NCI-H345 (cell line): ENCODE measurements at places on chromosomes 4 and X.

- DNase-seq, result no peak
Measured at GRCh38 chr4:186570193-186570996, 15.0 kb upstream of the MTNR1A start.

GRCh38 chr4:76624241-76624681 lies 189.2 kb downstream of the SHROOM3 start:
- DNase-seq, result no peak

DNA sequence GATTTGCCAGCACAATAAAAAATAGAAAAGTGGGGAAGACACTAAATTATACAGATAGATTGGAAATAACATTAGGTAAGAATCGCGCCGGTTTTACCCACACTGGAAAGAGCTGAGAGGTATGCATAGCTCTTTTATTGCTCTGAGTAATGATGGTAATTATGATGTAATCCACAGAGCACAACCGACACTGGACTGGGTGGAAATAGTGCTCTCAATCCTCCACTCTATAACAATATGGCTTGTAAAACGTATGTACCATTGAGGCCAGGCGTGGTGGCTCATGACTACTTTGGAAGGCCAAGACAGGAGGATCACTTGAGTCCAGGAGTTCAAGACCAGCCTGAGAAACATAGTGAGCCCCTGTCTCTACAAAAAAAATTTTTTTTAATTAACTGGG lies 104.3 kb upstream of the RAPGEF2 start:
- DNase-seq, result no peak

DNA sequence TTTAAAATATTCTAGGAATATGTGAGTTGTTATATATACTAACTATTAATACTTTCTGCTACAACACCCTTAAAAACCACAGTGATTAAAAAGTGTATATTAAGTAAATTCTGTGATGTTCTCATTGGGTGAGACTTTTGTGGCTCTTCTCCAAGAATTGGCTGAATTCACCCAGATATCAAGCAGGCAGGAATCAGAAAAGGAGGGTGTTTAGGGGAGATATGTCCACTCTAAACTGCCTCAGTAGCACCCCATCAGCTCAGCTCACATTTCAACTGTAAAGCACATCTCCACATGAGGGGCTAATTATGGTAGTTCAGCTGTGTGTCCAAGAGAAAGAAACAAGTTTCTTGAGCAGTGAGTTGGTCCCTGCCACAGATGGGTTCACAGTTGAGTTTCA lies 165.0 kb downstream of the GALNTL6 start:
- DNase-seq, result no peak

DNA sequence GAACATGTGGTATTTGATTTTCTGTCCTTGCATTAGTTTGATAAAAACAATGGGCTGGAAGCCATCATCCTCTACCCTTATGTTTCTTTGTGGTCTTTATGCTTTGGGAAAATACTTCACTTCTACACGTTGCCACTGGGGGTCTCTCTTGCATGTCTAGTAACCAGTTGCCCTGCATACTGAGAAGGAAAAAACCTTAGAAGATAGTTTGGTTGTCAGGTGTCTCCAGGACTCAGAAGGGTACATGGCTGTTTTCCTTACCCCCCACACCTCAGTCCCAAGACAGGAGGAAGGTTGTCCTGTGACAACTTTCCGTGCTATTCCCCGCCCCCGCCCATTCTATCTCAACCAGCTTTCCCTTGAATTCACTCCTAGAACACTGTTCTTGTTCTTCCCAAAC lies 62.1 kb upstream of the LANCL3 start:
- peak; percentile 1 for DNase-seq

DNA sequence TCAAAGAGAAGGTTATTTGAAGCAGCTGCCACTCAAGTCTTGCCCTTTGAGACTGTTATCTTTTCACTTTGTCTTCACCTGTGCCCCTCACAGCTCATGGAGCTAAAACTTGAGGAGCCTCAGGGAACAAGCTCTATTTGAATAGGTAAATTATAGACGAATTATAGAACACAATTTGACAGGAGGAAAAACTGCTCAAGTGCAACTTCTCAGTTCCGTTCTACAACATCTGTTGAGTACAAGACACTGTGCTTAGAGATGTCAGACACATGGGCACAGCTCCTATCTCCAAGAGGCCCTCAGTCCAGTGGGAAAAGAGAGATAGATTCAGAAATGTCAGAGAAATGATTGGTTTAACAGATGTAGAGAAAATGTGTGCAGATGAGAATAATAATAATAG lies 5.1 kb downstream of the PPP1R2C start:
- DNase-seq, result no peak

DNA sequence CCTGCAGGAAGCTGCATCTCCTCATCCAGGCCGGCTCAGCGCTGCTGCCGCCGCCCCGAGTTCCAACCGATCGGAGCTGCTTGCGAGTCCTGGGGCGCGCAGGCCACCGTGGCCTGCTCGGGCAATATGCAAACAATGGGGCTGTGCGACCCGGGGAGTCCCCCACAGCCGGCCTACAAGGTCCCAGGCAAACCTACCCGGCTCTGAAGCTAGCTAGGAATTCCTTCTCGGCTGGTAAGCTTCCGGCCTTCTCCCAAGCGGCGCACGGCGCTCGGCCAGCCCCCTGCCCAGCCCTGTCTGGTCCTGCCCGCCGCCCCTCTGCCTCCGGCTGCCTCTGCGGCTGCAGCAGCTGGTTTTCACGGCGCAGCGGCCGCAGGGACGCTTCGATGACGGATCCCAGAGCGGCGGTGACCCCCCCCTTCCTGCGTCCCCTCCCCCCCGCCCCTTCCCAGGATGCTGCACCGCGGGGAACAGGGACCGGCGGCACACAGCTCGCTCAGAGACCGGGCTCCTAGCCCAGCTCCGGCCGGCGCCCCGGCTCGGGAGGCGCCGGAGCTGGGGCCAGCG lies 59.4 kb downstream of the TSC22D3 start:
- DNase-seq, result no peak

DNA sequence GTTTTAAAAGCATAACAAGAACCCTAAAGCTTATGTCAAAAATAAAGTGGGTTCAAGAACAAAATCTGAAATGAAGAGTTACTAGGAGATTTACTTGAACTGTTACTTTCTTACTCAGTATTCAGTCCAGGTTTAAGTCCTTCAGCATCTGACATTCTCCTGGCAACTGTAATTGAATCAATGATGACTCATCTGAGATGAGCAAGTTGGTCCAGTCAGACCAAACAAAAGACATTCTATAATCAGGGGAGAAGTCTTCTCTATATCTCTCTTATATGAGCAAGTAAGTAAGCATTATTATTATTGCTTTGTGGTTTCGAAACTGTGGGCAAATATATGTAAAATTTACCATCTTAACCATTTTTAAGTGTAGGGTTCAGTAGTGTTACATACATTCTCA lies 34.6 kb downstream of the MAP9 start:
- DNase-seq, result no peak

DNA sequence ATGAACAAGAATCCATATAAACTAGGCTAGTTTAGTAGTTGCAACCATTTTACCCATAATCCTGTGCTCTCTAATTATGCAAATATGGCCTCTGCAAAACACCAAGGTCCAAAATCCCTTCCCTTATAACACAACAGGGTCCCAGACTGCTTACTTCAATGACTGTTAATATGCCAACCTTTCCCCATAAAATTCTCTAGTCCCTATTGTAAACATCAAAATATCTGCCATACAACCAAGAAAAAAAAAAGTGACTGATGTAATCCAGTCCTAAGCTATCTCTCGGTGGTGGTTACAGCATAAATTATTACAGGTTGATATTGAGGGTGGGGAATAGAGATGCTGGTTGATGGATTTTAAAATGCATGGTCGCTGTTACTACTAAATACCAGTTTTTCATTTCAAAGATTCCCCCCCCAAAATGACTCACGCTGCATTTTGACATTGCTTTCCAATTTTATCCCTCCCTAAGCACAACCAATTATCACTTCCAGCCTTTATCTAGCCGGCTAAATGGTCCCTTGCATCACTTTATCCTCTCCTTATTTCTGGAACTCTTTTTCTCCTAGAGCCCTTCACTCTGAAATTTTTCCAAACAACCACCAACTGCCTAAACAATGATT lies 44.8 kb downstream of the TSPAN5 start:
- DNase-seq, result no peak

- no peak for DNase-seq
Measured at GRCh38 chr4:169236873-169237626, 33.7 kb downstream of the SH3RF1 start.

- no peak for DNase-seq
Measured at GRCh38 chr4:71261001-71261400, 77.8 kb upstream of the SLC4A4 start.

- DNase-seq, result peak; percentile 60
Measured at GRCh38 chr4:41644288-41644914, 104.1 kb downstream of the PHOX2B start.

GRCh38 chrX:145068450-145068849 lies 178.9 kb upstream of the SPANXN1 start:
- DNase-seq, result no peak

- DNase-seq, result no peak
Measured at GRCh38 chr4:74997948-74998729, 65.2 kb downstream of the PARM1 start.

DNA sequence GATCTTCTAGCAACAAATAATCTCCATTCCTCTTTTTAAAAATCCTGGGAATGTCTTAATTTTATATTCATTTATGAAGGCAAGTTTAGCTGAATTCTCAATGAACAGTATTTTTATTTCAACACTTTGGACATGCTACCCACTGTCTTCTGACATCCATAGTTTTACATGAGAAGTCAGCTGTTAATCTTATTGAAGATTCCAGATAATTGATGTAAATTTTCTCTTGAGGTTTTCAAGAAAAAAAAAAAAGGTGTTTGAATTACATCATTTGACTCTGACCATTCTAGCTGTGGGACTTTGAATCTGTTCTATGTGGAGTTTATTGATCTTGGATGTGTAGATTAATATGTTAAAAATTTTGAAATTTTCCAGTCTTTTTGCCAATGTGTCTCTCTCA lies 28.0 kb downstream of the PDHA2 start:
- DNase-seq, result peak; percentile 0

DNA sequence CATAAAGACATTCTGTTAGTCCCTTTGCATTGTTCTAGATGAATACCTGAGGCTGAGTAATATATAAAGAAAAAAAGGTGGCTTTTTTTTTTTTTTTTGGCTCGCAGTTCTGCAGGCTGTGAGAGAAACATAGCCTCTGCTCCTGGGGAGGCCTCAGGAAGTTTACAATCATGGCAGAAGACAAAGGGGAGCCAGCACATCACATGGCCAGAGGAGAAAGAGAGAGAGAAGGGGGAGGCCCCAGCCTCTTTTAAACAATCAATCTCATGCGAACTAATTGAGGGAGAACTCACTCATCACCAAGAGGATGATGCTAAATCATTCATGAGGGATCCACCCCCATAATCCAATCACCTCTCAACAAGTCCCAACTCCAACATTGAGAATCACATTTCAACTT lies 364.0 kb upstream of the EPHA5 start:
- peak; percentile 24 for DNase-seq

GRCh38 chrX:38211891-38212635 lies 8.6 kb downstream of the SRPX start:
- no peak for DNase-seq

DNA sequence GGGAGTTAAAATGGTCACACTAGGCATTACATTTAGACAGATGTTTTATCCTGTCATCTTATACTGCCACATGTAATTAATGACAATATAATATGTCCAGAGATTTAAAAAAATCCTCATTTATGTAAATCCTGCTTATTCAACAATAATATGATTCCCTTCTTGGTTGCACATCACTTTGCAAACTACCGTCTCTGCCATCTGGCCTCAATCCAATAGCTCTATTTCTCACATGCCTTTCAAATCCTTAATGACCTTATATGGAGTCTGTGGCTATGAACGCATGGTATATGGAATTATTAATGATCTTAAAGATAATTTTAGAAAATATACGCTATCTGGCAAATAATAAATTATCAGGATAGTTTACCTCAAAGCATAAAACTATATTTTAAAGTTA lies 144.5 kb downstream of the NPNT start:
- no peak for DNase-seq

DNA sequence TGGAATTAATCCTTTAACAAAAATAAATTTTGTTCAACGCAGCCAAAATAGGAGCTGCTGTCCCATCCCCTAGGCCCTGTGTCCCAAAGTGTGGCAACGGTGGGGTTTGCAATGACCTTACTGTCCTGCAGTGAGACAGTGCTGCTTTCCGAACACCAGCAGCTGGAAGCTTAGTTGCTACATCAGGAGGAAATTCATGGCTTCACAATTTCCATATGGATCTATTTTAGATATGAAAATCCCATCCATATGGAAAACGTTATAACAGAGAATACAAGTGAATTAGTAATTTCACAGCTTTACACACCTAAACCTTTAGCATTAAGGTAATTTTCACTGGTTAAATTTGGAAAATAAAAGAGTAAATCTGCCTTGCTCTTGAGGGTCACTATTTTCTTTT lies 396.3 kb upstream of the TENM3 start:
- DNase-seq, result no peak

GRCh38 chr4:113846433-113846832 lies 84.9 kb upstream of the CAMK2D start:
- DNase-seq, result no peak

- peak; percentile 82 for DNase-seq
Measured at GRCh38 chr4:22339491-22339890, 176.4 kb downstream of the ADGRA3 start.

DNA sequence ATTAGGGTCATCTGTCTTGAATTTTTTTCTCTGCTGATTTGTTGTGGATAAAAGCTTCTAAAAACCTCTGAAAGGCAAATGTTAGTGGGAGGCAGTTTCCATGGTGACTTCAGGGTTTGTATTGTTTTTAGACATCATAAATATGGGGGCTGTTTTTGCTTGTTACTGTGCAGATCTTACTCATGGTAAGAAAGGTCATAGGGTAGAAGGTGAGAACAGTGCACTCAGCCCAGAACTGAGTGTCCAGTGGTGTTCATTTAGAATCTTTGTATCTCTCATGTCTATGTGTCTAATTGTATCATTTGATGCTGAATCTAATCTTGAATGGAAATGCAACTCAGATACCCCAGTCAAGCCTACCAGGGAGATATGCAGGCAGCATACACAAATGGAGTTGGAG lies 609.8 kb downstream of the ZNF674 start:
- DNase-seq, result no peak

- DNase-seq, result no peak
Measured at GRCh38 chr4:161252520-161253141, 911.2 kb downstream of the FSTL5 start.

GRCh38 chrX:49257846-49258748 lies 6.4 kb downstream of the FOXP3 start:
- DNase-seq, result no peak

GRCh38 chr4:161186012-161186411 lies 977.8 kb downstream of the FSTL5 start:
- no peak for DNase-seq

- no peak for DNase-seq
Measured at GRCh38 chrX:10450959-10451355, 169.4 kb downstream of the MID1 start.

DNA sequence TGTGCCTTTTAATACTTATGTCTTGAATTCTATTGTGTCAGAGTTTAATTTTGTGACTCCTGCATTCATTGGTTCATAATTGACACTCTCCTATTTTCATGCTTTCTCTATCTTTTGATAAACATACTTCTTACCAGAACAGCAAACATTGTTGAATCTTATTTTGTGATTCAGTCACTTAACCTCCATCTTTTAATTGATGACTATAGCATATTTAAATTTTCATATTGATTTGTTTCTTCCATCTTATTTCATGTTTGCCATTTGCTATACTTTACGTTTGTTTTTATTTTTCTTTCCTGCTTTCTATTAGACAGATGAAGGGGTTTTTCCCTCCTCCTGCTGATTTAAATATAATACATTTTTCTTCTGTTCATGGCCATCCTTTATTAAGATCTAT lies 115.5 kb upstream of the FAM9A start:
- DNase-seq, result no peak

- DNase-seq, result no peak
Measured at GRCh38 chrX:146056511-146057081, 239.0 kb downstream of the SLITRK2 start.
